ENCODE measurements at places on chromosomes 12 and 14.

DNA sequence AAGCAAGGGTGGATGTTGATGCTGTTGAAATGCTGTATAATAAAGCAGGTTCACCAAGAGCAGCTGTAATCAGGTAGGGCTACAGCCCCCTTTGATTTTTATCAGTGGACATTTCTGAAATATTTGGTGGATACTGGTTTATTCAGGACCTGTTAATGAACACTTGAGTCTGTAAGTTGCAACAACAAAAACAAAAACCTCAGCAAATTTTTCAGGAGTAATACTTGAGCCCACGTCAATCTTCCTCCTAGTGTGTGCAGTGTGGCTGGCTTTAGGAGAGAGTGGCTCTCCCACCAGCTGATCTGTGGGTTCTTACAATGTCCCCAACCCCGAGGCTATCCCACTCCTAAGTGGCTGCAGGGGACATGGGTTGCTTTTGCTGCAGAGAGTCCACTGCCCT is 347.8 kb downstream of the GLT1D1 start:
- DNase-seq: no peak

DNA sequence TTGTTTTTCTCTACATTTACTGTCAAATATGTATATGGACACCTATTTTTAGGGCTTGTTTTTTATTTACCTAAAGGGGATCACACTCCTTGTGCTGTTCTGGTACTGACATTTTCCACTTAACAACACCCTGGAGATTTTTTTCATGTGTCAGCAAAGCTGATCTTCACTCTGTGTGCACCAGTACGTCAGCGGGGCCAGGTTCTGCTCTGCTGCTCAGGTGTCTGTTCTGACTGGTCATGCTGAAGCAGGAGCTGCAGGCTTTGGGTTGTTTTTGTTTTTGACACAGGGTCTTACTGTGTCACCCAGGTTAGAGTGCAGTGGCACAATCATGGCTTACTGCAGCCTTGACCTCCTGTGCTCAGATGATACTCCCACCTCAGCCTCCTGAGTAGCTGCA is 81.9 kb upstream of the CCND2 start:
- no peak for DNase-seq

GRCh38 chr12:105330283-105330930 is at the start of gene C12orf75:
C12orf75 (plus strand) TSS chr12:105330691; CDS start chr12:105330892, 201 bp downstream.
- peak; percentile 71 for DNase-seq

DNA sequence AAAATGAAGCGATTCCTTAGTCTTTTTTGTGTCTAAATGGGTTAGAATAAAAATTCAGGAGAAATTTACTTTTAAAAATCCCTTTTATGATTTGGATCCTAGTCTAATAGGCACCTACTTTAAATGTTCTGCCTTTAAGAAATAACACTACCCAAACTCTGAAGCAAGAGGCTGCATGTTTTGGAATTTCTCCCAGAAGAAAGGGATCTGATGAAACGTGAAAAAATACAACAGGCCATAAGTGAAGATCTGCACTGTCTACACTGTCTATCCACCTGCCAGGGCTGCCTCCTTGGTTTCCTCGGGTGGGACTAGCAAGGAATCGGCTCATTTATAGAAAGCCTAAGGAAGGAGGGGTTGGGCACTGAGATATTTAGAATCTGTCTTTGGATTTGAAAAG is 22.1 kb downstream of the ACVR1B start:
- no peak for DNase-seq

GRCh38 chr14:20679907-20680306 is 4.5 kb upstream of the RNASE4 start:
- DNase-seq: no peak

GRCh38 chr12:57693317-57693658 is 644 bp upstream of the OS9 start:
- no peak for DNase-seq

DNA sequence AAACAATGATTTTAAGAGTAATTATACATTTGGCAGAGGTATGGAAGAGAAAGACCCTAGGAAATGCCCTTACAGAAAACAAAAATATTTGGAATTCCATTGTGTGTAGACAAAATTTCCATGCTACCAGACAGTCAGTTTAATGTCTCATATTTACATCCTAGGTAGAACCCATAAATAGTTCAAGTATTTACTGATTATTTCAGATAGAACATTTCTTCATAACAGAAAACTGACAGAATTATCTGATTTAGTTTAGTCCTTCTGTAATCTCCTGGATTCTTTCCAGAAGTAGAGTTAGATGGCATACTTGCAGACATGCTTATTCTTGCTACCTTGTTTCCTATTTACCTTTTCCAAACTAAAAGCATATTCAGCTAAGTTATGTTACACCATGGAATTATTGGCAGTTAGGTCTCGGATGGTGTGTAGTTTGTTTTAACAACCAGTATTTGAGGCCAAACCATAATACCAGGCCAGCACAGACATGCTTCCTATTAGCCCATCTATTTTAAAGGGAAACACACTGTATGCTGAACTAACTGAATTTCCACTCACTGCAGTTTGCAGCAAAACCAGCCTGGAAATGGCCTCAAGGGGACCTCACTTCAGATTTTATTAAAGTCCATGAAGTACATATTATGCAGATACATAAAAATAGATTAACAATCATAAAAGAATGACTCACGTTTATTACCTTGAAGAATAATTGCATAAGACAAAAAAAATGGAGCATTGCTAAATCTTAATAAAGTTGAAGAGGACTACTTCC is 126.6 kb upstream of the LRIG3 start:
- no peak for DNase-seq

DNA sequence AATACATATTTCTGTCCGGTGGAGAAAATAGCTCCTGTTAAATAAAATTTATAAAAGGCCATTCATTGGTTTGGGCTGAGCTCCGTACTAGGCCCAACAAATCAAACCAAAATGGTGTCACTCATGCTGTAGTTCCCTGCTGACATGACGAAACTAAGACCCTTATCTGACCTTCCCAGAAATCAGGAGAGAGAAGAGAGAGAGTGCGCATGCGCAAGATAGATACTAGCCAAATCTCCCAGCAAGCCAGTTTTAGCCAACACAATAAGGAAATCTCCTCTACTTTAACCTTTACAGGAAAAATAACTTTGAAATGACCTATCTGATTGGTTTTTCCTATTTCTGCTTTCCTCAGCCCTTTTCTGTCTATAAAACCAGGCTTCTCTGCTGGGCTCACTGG is 152.7 kb upstream of the RMST start:
- DNase-seq: no peak

GRCh38 chr12:12534166-12534866 is 28.3 kb downstream of the DUSP16 start:
- no peak for DNase-seq

GRCh38 chr14:35112641-35113040 is 9.1 kb downstream of the PPP2R3C start:
- DNase-seq: no peak

- DNase-seq: no peak
Measured at GRCh38 chr12:116700066-116700465, 37.8 kb downstream of the SPRING1 start.

DNA sequence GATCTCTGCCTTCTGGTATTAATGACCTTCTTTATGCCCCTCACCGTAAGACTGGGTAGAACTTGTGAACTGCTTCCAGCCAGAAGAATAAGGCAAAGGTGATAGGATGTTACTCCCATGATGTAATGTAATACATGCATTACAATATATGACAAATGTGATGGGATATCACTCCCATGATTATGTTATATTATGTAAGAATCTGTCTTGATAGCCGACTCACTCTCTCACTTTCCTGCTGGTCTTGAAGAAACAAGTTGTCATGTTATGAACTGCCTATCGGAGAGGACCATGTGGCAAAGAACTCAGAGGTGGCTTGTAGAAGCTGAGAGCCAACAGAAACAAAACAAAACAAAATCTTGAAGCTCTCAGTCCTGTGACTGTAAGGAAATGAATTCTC is 30.6 kb upstream of the OSBPL8 start:
- no peak for DNase-seq

- DNase-seq: no peak
Measured at GRCh38 chr12:31853977-31854376, 105.2 kb upstream of the RESF1 start.

- DNase-seq: no peak
Measured at GRCh38 chr14:61516964-61517653, 178.2 kb upstream of the HIF1A start.

DNA sequence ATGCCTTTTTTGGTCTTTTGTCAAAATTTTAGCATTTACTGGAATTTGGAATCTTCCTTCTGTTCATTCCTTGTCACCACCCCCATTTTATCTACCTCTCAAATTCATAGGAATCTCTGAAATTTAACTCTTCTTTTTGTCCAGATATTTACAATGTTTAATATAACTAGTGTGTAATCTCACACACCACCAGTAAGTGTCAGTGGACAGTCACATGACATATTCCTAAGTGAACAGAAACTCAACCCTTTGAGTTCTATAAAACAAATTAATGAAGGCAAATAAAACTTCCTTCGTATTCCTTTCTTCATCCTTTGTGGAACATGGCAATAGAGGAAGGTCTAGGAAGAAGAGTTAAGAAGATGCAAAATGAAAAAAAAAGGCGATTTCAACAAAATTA is 26.6 kb downstream of the ATF7 start:
- no peak for DNase-seq

- no peak for DNase-seq
Measured at GRCh38 chr12:113322343-113322742, 12.6 kb downstream of the SLC8B1 start.

DNA sequence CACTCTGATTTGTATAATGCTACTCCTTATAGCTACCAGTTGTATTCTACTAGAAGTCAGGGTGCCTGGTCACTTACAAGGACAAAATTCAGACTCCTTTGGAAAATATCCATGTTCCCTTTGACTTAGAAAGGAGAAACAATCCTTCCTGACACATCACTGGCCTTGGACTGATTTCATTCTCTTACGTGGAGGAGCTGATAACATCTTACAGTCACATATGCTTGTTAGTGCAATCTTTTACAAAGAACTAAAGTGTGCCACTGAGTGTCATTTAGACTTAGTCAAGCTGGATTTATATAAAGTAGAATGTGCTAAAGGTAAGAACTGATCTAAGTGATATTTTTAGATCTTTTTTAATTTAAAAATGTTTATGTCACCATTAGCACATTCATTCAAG is 131.0 kb upstream of the TMTC2 start:
- no peak for DNase-seq

DNA sequence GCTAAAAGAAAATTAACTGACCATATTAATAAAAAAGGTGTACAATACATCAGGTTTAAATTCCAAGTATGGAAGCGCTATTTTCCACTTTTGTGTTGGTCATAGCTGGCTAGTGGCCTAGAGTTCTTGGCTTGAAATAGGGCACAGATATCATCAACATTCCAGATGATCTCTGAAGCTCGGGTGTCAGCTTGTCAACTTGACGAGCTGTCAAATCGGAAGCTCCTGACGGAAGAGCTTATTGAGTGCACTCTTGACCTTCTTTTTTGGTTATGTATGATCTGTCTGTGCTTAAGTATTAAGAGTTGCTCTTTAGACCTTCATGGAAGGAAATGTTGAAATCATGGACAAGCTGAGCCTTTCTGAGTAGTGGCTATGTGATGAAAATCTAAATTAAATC is 177.9 kb downstream of the APAF1 start:
- no peak for DNase-seq

- no peak for DNase-seq
Measured at GRCh38 chr12:131592972-131593371, 117.9 kb upstream of the SFSWAP start.

GRCh38 chr12:2323532-2324255 is 270.9 kb downstream of the CACNA1C start:
- no peak for DNase-seq

GRCh38 chr12:21819236-21819635 is 44.7 kb upstream of the KCNJ8 start:
- no peak for DNase-seq

DNA sequence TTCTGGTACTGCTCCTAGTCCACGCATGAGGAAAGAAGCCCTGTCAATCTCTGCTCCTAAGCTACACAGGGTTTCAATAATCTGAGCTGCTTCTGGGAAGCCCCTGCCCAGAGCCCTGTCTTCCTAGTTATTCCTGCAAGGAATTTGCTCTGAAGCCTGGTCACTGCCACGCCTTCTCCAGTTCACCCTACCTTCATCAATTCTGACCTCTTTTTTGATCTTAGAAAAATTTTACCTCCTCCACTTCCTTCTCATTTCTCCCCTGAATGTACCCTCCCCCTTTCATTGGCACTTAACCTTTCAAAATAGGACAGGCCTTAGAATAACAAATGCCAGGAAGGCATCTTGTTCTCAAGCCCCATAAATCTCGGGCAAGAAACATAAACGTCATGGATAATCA is 14.9 kb upstream of the LRRK2 start:
- no peak for DNase-seq

- no peak for DNase-seq
Measured at GRCh38 chr12:95151821-95152220, 65.4 kb downstream of the FGD6 start.

- no peak for DNase-seq
Measured at GRCh38 chr12:91778938-91779400, 366.7 kb downstream of the BTG1 start.

DNA sequence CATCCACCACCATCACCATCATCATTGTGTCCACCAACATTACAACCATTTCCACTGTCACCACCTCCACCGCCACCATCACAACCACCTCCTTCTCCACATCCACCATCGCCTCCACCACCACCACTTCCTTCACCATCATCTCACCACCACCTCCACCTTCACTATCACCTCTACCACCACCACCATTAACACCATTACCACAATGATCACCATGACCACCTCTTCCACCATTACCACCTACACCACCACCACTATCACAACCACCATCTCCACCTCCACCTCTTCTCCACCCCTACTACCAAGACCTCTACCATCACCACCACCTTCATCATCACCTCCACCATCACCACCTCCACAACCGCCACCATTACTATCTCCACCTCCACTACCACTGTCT is 16.4 kb downstream of the ISCU start:
- no peak for DNase-seq

GRCh38 chr14:23464700-23465099 is 4.8 kb upstream of the NGDN start:
- no peak for DNase-seq

DNA sequence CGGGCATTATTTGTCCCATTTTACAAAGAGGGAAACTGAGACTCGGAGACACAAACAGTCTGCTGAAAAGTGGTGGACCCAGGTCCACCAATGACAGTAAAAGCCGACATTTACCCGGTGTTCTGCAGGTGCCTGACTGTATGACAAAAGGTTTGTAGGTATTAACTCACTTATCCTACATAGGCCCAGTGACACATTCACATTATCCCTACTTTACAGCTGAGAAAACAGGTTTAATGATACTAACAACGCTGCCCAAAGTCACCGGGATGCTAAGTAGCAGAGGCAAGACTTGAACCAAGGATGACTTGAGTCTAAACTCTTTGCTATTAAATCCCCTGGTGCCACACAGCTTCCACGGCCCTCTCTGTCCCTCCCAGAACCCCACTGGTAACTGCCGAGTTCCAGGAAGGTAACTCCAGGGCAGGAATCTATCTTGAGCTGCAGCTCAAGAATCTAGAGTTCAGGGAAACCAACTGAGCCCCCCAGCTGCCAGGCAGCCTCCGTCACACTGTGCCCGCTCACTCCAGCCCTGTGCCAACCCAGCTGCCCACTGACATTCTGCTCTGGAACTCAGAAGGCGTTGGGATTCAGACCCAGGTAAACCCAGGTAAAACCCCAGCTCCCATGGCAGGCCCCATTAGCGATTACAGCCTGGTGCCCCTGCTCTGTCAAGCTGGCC is 33.7 kb downstream of the SYNE3 start:
- no peak for DNase-seq

All from stimulated activated CD8-positive, alpha-beta memory T cell treated with anti-CD3 and anti-CD28 coated beads, Interleukin-4, amount 100 ng/mL, for 1 hour (primary cell).